EL (cell line): ENCODE measurements at places on chromosomes 5 and 9.

GRCh38 chr5:171521219-171521633 lies 101.8 kb downstream of the FGF18 start:
- DNase-seq: peak; percentile 95

- DNase-seq: no peak
Observed at GRCh38 chr9:134339183-134339806, 13.0 kb downstream of the RXRA start.

DNA sequence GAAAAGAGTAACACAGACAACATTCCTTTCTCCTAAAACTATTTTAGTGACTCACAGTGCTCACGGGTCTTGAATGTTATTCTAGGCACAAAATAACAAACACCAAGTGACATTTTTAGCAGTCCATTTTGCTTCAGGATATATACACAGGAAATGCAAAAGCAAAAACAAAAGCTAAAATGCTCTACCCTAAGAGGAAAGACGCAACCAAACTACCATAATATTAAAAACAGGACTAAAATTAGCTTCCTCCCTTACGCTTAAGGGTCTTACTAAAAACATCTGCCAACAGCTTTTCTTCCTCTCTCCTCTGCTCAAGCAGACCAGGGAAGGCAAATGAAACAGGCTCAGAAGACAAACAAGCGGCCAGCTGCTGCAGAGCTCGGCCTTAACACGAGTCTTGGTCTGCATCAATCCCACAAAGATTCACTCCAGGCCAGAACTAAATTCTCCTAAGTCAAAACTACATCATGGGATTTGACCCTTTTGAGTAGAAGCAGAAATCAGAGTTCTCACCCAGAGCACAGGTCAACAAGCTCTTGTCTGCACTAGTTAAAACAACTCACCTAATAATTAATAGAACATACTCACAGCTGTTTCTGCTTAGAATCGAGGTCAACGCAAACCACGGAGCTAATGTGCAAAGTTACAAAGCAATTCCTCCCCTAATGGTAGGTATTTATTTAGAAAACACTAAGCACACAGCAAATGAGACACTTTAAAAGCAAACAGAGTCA lies 62.3 kb downstream of the RAPGEF1 start:
- DNase-seq: peak; percentile 82

GRCh38 chr9:109232449-109233237 lies 65.6 kb upstream of the FRRS1L start:
- peak; percentile 80 for DNase-seq

DNA sequence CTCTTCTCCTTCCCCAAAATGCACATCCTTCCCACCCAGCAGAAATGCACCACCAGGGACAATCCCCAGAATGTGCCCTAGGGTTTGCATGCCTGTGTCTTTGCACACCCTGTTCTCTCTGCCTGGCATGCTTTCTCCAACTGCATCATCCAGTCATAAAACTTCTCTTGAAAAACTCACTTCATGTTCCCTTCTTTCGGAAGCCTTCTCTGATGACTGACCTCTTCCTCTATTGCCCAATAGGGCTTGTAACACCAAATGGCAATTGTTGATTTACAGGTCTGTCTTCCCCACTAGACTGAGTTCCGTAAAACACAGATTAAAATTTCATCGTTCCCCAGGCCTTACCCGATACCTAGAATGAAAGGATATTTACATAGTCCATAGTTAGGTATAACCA lies 83.1 kb upstream of the SPOCK1 start:
- peak; percentile 6 for DNase-seq

DNA sequence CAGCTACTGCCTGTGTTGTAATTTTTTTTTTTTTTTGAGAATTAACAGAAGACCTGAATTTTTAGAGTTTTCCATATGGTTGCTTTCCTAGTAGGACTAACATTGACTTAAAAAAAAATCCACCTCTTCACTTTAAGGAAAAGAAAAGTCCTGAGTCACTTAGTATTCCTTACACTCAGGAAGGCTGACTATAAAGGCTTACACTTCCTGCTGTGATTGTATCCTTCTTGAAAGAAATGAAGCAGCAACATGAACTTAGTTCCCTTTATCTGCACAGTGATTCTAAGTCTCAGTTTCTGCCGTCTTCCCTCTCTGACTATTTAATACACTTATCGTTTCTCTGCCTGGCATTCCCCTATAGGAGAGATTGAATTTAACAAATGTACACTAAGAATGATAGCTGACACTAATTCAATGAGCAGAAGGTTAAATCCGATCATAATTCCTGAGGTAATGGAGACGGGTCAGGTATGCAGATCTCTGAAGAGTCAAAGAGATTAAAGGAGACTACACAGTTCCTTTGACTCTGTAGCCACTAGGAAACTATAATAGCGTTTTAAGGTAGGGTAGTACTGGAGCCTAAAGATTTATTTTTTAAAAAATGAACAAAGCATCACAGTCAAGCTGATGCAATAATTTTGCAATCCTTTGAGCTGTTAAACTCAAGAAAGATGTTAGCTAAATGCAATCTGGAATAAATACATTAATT lies 185.1 kb upstream of the ELAVL2 start:
- no peak for DNase-seq

DNA sequence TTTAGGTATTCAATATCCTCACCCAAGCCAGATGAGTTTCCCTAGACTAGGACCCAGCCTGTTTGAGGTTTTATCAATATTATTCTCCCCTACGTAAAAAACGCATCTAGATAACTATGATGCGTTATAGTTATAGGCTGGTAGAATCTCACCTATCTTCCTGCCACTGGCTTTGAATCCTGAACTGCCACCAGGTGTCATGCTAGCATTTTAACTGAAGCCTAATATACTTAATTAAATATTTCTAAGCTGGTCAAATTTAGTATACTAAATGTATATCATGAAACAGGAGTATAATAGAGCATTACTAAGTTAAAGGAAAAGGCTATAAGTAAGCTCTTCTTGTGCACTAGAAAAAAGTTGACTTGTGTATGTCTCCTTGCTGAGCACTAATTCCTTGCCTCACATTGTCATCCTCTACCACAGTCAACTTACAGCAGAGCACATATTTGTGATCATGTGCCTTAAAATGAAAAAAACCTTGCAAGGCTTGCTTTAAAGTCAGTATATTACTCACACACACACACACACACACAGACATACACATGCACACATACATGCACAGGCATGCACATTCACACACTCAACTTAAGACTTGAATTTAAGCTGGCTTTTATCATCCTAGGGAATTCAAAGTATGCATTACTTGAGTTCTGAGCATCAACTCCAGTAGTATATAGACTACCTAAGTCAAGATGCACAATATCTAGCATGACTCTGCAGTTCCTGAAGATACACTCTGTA lies 303.4 kb downstream of the ADGRV1 start:
- no peak for DNase-seq
